ENCODE measurements at places on chromosomes 5 and 9.

GRCh38 chr5:38845526-38846378 lies at the start of gene OSMR:
Gene OSMR (plus strand): TSS chr5:38846012. CDS start chr5:38869045, 23,033 bp downstream.
- DNase-seq: no peak

GRCh38 chr9:86856259-86856658 lies 91.0 kb downstream of the GAS1 start:
- DNase-seq: no peak

- no peak for DNase-seq
These were observed 26.7 kb downstream of the MARCHF11 start for GRCh38 chr5:16152601-16153568.

GRCh38 chr5:37876943-37877342 lies 37.1 kb upstream of the GDNF start:
- no peak for DNase-seq

DNA sequence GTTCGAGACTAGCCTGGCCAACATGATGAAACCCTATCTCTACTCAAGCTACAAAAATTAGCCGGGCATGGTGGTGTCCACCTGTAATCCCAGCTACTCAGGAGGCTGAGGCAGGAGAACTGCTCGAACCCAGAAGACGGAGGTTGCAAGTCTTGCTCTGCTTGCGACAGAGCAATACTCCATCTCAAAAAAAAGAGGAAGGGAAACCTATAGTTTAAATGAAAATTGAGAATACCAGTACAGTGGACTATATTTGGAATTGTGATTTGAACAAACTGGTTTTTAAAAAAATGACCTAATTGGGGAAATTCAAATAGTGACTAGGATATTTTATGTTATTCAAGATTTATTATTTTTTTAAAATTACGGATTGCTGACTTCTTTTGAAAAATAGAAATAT lies 33.2 kb downstream of the DIAPH1 start:
- no peak for DNase-seq

DNA sequence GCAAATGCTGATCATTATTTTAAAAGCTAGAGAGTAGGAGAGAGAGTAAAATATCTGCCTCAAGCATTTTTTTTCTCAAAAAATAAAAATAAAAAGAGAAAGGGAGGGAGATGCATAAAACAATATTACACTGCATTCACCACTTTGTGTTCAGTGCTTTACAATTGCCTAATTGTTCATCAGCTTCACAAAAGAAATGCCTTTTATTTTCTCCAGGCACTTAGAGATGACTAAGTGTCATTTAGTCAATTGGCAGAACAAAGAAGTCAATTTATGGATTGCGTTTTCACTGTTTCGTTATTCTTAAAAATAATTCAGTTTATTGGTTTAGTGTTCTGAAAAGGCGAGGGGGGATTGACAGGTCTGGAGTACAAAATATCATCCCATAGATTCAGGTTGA lies 232.5 kb upstream of the CCNH start:
- no peak for DNase-seq

DNA sequence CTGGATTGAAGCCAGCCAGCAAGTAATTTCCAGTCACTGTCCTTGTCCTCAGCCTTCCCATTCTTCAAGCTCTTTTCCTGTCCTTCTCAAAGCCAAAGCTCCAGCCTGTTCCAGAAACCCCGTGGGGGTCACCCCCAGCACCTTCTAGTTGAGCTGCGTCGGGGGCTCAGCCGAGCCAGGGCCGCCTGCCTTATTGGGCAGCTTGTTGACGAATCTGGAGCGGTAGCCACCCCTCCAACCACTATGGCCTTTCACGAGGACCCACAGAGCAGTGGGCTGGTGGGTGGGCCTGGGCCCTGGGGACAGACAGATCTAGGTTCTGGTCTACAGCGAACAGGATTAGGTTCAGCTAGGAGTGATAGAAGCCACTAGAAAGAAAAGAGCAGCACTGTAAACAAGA lies 47.3 kb downstream of the TSPAN17 start:
- DNase-seq: no peak

DNA sequence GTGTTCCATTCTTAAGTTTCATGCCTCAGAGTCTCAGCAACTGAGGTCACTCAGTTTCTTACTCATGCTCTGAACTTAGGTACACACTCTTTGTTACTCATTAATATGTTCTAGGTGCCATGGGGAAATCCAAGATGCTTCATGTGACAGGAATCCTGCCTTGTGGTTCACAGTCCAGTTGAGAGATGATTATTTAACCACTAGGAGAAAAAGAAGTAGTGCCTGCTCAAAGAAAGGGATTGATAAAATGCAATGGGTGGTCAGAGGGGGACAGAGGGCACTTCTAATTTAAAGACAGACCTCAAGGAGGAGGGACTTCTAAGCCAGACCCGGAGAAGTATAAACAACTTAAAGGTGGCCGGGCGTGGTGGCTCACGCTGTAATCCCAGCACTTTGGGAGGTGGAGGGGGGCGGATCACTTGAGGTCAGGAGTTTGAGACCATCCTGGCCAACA lies 69.0 kb downstream of the UGCG start:
- DNase-seq: peak; percentile 30

DNA sequence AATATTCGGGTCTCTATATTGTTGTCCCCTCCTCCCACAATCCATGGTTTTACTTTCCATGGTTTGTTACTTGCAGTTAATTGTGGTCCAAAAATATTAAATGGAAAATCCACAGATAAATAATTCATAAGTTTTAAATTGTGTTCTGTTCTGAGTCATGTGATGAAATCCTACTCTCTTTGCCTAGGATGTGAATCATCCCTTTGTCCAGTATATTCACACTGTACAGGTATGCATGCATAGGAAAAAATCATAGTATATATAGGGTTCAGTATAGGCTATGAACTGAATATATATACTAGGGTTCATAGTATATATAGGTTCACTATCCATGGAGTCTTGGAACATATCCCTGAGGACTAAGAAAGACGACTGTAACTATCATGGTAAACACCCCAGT lies 19.6 kb downstream of the INSYN2B start:
- no peak for DNase-seq

DNA sequence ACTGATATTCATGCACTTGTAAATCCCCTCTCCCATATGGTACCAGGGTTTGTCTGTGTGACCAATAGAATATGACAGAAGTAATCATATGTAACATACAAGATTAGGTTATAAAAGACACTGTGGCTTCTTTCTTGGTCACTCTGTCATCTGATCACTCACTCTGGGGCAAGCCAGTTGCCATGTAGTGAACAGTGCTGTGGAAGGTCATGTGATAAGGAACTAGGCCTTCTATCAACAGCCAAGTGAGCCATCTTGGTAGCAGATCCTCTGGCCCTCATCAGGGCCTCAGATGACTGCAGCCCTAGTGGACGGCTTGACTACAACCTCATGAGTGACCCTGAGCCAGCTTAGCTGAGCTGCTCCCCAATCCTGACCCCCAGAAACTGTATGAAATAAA lies 30.0 kb upstream of the MATR3 start:
- DNase-seq: no peak

DNA sequence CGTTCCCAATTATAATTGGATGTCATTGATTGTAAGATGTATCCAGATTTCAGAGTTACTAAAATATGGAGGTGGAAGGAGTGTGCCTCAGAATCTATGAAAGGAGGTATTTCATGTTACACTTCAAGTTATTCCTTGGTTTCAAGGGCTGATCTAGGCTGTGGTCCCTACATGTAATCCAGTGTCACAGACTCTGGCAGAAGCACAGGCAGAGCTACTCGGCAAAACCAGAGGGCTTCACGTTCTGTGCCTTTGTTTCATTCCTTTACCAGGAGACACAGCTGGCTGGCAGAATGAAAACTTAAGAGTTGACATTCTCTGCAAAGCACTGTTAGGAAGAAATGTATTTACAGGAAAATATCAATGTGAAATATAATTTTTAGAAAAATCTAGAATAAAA lies 99.6 kb downstream of the ANKH start:
- DNase-seq: no peak

GRCh38 chr5:100175346-100175745 lies 359.8 kb upstream of the FAM174A start:
- no peak for DNase-seq

DNA sequence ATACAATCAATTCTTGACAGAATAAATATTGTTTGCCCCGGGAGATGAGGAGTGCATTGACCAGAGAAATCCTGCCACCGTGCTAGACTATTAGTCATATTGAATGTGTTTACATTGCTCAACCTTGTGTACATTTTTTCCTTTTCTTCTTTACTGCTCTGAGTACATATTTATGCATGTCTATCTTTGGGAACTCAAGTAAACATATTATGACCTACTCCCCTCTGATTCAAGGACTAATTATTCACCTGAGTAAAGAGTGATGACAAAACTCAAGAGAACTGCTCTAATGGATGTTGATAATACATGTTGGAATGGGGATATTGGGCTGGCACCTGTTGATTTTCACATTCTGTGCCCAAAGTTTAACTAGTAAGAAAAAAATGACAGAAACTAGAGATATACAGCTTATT lies 3.9 kb upstream of the SPINK1 start:
- DNase-seq: no peak

DNA sequence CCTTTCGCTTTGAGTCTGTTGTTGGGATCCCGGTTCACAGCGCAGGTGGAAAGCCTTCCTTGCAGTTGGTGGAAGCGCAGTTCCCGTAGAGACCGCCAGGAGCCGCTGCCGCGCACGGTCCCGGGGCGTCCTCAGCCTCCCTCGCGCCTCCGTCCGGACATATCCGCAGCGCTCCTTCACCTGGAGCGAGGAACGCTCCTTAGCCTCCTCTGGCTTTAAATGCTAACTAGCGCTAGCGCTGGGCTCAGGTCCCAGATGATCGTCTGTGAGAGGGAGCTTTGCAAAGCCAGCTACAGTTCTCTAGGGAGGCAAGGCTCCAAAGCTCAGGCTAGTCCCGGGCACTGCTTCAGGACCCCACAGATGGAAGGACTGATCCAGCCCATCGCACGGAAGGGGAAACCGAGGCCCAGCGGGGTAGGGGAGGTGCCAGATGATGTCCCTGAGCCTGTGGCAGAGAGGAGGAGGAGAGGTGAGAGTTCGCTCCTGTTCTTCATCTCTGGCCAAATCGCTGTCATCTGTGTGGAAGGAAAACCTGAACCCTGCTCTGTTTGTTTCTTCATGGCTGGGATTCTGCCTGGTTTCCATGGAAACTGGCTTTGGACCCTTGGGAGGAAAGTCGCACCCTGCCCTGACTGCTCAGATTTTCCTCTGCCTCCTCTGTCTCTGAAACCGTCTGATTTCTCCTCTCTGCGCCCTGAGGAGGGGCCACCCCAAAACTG lies 31.4 kb downstream of the COL15A1 start:
- peak; percentile 47 for DNase-seq

DNA sequence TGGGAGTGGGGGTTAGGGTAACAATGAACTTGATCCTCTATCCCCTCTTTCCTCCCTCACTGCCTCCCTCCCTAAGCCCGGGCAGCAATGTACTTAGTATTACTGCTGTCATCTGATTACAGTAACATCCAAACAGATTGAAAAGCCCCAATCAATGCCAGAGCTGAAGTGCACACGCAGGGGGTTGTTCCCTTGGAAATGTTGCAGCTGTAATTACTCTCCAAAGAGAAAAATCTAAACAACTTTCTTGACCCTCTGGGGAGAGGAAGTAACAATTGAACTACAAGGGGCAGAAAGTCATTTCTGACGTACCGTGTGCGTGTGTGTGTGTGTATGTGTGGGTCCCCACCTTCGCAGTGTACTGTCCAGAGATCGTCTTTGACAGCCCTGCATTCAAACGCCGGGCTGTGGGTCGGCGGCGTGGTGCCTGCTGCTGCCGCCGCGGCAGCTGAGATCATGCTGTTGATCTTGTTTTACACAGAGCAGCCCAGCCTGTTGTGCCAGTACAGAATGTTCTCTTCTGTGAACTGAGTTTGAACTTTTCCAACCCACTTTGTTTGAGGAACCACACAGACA lies 66.0 kb upstream of the KLF9 start:
- no peak for DNase-seq

DNA sequence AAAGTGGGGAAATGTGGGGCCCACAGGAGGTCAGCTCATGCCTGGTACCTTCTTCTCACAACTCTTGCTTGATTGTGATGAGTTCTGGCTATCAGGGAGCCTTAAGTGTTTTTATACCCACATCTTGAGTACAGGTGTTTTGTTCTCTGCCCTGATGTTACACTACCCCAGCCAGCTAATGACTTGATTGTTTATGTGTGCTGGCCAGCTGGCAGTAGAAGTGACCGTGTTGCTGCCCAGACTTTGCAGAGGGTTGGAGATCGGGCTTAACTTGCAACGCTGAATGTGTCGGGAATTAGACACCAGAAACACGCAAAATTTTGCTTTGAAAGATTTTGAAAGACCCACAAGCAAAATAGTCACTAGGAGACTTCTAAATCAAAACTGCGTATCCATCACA lies 16.9 kb upstream of the ZDHHC11B start:
- no peak for DNase-seq

- no peak for DNase-seq
These were observed 149.6 kb downstream of the PRR16 start for GRCh38 chr5:120613729-120614128.
